ENCODE measurements at places on chromosomes 7 and 10. TPM values are rescaled to one million over a fixed set of nuclear protein-coding genes. Genes with fewer than 3 reads are reported as not detected.

GRCh38 chr7:76011442-76011861 lies 17.1 kb upstream of the TMEM120A start:
- DNase-seq = peak; percentile 89

DNA sequence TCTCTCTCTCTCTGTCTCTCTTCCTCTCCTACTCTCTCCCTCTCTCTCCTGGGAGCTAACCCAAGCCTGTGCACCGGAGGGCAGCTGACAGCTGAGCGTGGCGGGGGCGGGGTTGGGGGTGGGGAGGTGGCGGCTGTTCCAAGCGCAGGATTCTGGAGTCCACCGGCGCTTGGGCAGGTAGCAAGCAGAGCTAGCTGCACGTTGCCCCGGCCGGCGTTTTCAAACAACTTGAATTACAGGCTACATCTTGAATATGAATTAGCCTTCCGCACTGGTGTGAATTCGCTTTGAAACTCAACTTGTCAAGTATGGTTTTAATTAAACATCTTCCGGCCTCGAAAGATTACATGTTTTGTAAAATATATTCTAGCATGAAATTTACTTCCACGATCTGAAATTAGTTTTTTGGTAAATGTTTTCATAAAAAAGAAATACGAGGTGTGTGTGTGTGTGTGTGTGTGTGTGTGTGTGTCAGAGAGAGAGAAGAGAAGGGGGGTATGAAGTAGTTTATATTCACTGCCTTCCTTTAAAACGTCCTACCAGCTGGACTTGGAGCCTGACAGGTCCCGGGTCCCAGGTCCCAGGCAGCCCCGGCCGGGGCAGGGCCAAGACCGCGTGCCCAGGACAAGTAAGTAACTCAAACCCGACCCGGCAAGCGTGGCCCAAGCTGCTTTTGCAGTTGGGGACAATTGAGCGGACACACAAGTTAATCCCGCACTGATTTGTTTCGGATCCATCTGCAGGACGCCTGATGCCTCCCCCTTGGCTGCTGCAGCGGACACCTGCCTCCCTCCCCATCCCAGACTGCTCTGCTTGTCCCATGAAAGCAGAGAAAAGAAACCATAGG lies 9.0 kb upstream of the DLX6 start:
- no peak for DNase-seq

GRCh38 chr7:38179776-38180226 lies 1.8 kb downstream of the STARD3NL start:
- DNase-seq = peak; percentile 2

- peak; percentile 76 for DNase-seq
Measured at GRCh38 chr7:71735961-71736556, 604.1 kb downstream of the GALNT17 start.

GRCh38 chr7:7931626-7932025 lies 37.0 kb upstream of the GLCCI1 start:
- DNase-seq = no peak

GRCh38 chr7:23393636-23394035 lies 76.7 kb downstream of the IGF2BP3 start:
- no peak for DNase-seq

DNA sequence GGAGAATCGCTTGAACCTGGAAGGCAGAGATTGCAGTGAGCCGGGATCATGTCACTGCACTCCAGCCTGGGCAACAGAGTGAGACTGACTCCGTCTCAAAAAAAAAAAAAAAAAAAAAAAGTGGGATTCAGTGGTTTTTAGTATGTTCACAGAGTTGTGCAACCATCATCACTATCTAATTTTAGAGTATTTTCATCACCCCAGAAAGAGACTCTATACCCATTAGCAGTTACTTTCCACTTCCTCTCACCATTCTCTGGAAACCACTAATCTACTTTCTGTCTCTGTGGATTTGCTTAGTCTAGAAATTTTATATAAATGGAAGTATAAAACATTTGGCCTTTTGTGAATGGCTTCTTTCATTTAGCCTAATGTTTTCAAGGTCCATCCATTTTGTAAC lies 113.4 kb downstream of the ST7 start:
- no peak for DNase-seq

DNA sequence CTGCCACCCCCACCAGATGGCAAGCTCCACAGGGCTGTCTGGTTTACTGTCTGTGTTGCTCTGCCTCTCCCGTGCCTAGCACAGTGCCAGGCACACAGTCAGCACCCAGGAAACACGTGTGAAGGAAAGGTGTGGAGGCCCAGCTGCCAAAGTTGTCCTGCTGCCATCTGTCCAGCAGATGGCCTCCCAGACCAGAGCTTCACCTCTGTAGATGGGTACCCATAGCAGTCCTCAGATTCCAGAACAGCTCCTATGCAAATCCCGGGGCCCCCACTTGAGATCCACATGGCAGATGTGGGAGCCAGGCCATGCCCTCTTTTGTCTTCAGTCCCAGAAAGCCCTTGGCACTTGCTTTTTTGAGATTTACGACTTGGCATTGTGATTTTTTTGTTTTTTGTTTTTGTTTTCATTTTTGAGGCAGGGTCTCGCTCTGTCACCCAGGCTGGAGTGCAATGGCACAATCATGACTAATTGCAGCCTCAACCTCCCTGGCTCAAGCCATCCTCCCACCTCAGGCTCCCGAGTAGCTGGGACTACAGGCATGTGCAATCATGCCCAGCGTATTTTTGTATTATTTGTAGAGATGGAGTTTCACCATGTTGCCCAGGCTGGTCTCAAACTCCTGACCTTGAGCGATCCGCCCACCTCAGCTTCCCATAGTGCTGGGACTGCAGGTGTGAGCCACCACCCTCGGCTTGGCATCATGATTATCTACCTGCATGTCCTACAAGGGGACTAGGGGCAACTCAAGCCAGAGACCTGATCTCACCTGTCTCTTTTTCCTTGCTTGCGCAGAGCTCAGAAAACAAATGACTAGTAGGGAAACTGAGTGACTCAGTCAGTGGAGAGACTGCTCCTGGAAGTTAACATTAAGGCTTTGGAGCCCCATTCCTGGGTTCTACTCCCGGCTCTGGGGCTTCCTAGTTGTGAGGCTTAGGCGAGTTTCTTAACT lies 16.9 kb upstream of the PALD1 start:
- DNase-seq = peak; percentile 55

GRCh38 chr10:62327885-62328284 lies 46.3 kb upstream of the ZNF365 start:
- DNase-seq = no peak

GRCh38 chr10:22588462-22588861 lies 125.9 kb downstream of the PIP4K2A start:
- DNase-seq = no peak

Gene ERV3-1
- 10.6 TPM for total RNA-seq

Gene NPFFR1
- total RNA-seq = 1.2 TPM

Gene BICC1
- 12.8 TPM for total RNA-seq

Gene RELN
- 1.2 TPM for total RNA-seq

Gene PMS2
- total RNA-seq = 15.4 TPM

All from umbilical cord (tissue), 2 donors.